Right renal cortex interstitium (tissue), 3 donors: ENCODE measurements at places on chromosomes 12 and 14.

GRCh38 chr12:3371018-3371417 lies 120.0 kb upstream of the PRMT8 start:
- no peak for DNase-seq

DNA sequence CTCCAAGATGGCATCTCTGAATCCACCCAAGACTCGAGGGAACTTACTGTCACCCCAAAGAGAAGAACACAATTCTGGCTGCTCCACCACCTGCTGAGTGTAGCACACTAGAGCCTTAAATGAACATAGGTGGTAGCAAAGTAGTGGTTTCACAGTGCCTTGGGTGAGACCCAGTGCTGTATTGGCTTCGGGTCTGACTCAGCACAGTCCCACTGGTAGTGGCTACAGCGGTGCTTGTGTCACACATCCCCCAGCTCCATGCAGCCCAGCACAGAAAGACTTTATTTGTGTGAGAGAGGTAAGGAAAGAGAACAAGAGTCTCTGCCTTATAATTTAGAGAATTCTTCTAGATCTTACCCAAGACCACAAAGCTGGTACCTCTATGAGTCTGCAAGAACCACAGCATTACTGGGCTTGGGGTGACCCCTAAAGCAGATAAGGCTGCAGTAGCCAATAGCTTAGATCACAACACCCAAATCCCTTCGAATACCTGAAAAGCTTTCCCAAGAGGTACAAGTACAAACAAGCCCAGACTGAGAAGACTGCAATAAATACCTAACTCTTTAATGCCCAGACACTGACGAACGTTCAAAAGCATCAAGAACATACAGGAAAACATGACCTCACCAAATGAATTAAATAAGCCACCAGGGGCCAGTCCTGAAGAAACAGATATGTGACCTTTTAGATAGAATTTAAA lies 83.3 kb upstream of the SLC38A4 start:
- no peak for DNase-seq

- no peak for DNase-seq
These were observed 70.8 kb upstream of the DACT1 start for GRCh38 chr14:58566979-58567378.

DNA sequence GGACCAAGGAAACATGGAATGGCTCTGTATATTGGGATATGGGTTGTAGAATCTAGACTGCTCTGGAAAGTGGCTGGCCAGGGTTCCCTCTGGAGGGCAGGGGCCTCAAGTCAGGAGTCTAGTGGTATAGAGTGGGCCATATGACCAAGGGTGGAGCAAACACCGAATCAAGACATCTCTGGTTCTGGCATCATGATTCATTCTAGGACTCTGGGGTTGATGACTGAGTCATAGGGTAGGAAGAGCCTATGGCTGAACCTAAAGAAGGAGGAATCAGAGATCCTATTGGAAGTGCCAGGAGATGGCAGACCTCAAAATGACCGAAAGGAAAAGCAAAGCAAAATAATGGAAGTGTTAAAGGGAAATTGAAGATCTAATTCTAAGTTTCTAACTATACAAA lies 356.4 kb upstream of the PRICKLE1 start:
- DNase-seq, result no peak

DNA sequence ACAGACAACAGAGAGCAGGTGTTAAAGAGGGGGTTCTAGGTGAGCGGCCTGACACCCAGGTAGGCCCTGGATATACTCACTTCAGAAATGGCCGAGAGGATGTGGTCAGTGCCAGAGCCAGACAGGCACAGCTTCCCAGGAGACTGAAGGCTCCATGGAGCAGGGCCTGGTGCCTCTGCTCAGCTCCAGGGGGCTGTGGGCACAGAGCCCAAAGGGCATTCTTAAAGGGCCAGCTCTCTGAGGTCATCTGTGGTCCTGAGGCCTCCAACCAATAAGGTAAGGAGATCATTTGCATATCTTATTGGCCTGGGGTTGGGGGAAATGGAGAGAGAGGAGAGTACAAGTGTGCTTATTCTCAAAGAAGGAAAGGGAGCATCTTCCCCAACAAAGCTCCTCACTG lies 9.7 kb upstream of the PCK2 start:
- no peak for DNase-seq

DNA sequence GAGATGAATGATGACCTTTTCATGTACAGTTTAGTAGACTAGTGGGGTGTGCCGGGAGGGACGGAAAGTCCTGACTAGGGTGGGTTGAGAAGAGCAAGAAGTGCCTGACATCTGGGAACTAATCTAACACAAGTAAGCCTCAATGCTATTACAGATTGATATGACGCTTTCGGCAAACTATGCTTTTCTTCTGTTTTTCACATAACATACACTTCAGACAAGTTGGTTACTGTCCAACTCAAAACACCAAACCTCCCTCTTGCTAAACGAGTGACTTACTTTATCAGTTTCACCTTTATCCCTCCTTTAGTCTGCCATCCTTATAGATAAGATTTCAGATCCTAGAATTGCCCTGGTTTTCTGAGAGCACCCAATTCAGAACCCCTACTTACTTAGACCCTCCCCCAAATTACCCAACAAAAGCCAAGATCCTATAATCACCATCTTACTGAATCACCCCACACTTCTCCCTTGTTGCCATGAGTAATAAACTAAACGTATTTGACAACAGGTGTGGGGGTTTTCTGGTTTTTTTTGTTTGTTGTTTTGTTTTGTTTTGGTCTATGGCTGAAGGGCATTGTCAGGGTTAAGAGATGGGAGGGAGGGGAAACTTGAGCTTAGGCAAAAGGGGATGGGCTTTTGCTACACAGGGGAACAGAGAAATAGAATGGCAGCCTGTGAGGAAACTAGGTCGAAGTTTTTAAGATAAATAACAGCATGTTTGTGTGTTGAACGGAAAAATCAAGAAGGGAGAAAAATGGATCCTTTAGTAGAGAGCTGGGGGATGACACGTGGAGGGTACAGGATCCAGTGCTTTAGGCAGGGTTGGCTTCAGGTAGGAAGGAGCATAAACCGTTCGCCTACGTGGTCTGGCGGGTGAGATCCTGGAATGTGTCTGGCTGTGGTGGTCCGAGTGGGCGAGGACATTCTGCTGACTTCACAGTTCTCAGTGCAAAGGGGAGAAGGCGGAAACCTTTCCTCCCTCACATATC lies 6.1 kb upstream of the PSMA3 start:
- DNase-seq, result peak; percentile 32

DNA sequence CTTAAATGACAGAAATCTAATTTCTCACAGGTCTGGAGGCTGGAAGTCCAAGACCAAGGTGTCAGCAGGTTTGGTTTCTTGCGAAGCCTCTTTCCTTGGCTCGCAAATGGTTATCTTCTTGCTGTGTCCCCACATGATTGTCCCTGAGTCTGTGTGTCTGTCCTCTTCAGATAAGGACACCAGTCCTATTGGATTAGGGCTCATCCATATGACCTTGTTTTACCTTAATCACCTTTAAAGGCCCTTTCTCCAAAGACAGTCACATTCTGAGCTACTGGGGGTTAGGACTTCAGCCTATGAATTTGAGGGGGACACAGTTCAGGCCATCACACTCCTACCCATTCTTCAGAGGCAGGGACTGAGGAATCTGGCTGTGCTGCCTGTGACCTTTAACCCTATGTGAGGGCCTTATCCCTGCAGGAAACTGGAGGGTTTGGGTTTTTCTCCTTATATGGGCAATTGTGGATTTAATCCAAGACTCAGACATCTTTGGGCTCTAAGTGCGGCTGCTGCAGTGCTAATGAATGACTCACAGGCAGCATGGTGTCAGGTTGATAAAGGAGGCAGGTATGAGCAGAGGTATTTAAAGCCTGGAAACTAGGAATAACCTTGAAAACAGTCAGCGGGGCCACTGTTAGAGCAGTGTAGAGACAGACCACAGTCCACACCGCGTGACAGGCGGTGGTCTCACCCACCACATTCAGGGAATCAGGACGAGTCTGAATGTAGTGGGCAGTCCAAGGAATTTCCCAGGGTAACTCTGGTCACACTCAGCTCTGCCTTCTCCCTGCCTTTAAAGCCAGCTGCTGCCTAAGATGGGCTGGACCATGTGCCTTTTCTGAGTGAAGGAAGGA lies 10.2 kb downstream of the TPCN1 start:
- DNase-seq, result no peak

DNA sequence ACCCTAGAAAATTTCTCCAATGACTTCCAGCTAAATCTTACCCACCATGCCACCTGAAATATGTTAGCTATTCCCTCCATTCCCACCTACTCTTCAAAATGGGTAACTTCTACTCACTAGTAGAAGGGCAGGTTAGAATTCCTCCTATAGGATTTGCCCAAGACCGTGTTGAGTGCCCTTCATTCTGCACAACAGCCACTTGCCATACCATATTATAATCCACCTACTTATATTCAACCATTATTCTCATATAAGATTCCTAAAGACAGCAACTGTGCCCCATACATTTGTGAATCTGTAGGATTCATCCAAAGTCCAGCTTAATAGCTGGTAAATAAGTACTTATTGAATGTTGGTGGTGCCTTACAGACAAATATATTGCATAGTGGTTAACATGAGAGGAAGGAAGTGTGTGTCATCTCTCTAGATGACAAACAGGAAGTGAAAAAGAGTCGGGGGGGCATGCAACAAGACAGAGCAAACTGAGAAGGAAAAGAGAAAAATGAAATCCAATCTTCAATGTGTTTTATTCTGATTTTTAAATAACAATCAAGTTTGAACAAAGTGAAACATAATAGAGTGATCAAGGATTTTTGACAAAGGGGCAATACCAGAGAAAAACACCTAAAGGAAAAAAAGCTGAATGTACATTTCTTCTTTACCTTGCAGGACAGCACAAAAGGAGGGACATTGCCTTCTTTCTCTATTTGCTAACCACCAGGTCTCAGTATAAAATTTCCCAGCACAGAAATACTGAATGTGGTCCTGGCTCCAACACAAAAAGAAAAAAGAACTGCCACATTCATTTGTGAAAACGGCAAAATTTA lies 389.3 kb upstream of the USP15 start:
- no peak for DNase-seq

GRCh38 chr12:6961695-6962284 lies 8.7 kb downstream of the PHB2 start:
- DNase-seq, result no peak

- no peak for DNase-seq
These were observed 9.8 kb downstream of the APPL2 start for GRCh38 chr12:105226219-105226618.

- no peak for DNase-seq
These were observed 7.0 kb upstream of the B4GALNT3 start for GRCh38 chr12:452667-453210.

DNA sequence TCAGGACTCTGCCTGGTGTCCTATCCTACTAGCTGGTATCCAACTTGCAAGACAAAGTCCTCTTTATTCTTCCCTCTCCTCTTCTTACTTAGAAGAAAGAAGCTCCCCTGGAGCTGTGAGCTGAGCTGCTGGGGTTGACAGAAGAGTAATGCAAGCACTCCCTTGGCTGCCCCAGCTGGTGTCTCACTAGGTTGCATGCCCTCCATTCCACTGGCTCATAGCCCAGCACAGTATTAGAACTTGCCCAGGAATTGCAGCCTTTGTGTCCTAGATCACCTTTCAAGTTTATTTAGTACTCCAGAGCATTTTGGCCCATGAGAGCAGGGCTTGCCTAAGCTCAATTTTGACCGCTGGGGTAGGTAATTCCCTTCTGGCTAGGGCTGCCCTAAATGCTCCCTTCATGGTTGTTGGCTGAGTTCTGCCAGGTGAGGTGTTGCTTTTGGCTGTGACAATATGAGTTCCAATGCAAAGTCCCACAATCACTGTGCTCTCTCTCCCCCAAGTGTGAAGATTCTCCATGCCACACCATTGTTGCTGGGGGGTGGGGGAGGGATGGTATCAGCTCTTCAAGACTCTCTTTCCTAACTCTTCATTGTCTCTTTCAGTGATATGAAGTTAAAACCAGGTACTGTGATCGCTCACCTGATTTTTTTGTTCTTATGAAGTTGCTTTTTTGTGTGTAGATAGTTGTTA lies 317.4 kb upstream of the DDHD1 start:
- DNase-seq, result no peak

DNA sequence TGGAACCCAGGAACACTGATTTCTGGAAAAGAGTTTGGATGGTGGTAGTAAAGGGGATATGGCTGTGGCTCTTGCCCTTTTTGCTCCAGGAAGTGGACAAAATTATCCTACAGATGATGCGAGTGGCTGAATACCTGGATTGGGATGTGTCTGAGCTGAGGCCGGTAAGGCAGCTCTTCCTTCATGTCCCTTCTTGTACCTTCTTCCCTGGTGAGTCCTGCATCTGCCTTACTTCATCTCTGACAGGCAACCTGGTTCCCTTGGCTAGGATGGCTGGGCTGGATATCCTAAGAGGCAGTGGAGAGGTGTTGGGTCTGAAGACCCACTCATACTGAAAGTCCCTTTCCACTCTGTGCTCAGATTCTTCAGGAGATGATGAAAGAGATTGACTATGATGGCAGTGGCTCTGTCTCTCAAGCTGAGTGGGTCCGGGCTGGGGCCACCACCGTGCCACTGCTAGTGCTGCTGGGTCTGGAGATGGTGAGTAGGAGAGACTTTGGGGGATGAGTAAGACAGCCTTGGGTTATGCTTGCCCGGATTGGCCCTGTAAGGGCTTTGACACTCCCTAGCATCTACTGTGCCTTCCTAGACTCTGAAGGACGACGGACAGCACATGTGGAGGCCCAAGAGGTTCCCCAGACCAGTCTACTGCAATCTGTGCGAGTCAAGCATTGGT lies 8.0 kb downstream of the DGKA start:
- DNase-seq, result no peak

DNA sequence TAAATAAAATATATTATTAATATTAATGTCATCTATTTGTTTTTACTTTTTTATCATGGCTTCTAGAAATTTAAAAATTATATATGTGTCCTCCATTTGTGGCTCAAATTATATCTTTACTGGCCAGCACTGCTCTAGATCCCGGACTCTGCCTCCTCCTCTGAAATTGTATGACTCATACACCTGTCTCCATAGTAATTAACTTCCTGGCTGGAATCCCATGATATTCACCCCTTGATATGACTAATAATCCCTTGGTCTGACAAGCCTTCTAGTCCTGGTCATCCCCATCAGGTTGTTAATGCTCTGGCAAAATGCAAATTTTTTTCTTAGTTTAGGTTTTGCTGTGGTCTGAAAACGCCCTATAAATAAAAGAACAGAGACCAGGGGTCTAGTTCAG lies 116.2 kb downstream of the BMP4 start:
- DNase-seq, result no peak

DNA sequence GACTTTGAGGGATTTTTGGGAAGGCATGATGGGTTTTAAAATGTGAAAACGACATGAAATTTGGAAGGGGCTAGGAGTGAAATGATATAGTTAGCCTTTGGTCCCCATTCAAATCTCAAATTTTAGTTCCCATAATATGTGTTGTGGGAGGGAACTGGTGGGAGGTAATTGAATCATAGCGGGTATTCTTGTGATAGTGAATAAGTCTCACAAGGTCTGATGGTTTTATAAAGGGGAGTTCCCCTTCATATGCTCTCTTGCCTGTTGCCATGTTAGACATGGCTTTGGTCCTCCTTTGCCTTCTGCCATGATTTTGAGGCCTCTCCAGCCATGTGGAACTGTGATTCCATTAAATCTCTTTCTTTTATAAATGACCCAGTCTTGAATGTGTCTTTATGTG lies 72.8 kb downstream of the SLC16A7 start:
- DNase-seq, result no peak

- DNase-seq, result peak; percentile 74
These were observed 57.5 kb downstream of the CALM1 start for GRCh38 chr14:90454041-90455000.
